ENCODE measurements at places on chromosomes 3 and 15.

GRCh38 chr15:63340353-63340752 is 41.3 kb downstream of the CA12 start:
- no peak for DNase-seq

- no peak for DNase-seq
Observed at GRCh38 chr15:70566047-70566835, 197.1 kb downstream of the UACA start.

- DNase-seq, result peak; percentile 7
Observed at GRCh38 chr3:184874709-184875644, 63.0 kb downstream of the VPS8 start.

DNA sequence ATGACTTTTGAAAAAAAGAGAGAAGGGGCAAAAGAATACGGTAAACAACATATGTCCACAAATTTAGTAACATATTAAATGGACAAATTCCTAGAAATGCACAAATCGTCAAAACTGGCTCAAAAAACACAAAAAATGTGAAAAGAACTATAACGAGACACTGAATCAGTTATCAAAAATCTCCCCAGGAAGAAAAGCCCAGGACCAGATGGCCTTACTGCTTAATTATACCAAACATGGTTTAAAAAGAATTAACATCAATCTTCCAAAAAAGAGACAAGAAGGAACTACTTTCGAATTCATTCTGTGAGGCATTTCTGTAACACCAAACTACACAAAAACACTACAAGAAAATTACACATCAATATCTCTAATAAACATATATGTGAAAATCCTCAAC is 117.4 kb downstream of the STAG1 start:
- no peak for DNase-seq

- peak; percentile 28 for DNase-seq
Observed at GRCh38 chr3:184717399-184717983, 5.6 kb upstream of the MAGEF1 start.

- DNase-seq, result no peak
Observed at GRCh38 chr3:30201715-30202114, 404.7 kb upstream of the TGFBR2 start.

DNA sequence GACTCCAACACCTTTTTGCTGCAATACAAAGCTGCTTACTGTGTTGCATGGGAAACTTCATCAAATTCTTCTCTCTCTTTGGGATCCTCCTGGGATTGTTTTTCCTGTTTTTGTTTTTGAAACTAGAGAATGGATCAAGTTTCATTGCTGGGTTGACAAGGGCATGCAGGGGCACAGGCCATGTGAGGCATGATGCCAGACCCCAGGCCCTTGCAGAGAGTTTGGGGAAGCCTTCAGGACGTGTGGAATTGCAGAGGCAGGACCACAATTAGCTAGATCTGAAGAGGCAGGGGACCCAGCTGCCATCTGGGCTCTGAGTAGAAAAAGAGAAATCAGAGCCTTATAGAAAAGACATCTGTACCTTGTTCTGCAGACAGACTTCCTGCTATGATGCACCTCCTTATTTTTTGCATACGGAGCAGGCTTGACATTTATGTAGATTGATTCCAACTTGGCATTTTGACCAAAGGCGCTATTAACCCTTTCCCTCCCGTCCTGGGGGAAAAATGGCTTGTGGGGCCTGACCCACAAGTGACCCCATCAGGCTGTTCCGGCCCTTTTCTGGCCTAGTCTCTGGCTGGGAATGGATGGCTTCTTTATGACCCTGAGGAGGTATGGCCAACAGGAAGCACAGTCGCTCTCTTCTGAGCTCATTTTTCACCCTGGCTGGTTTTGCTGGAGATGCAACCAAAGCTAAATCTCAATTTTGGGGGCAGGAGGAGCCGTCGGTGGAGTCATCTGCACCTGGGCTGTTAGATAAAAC is 44.3 kb upstream of the CHRNB4 start:
- DNase-seq, result no peak

- no peak for DNase-seq
Observed at GRCh38 chr3:53694046-53694445, 152.2 kb downstream of the CHDH start.

GRCh38 chr3:50351323-50351697 is 648 bp downstream of the CYB561D2 start:
- DNase-seq, result no peak

DNA sequence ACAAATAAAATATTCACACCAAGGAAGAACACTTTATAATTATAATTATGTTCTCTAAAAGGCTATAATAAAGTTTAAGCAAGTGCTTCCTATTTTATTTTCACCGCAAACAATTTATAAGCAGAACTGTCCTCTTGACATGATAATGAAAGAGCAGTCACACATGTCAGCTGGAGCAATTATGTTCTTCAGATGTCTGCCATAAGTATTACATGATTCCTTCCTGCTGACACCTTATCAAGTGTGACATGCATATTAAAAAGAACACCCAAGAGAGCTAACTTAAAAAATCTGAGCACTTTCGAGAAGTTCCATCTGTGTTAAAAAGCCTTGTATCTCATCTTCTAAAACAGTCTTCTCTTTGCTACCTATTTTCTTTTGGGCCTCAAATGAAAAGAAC is 249.5 kb downstream of the SQOR start:
- DNase-seq, result no peak

DNA sequence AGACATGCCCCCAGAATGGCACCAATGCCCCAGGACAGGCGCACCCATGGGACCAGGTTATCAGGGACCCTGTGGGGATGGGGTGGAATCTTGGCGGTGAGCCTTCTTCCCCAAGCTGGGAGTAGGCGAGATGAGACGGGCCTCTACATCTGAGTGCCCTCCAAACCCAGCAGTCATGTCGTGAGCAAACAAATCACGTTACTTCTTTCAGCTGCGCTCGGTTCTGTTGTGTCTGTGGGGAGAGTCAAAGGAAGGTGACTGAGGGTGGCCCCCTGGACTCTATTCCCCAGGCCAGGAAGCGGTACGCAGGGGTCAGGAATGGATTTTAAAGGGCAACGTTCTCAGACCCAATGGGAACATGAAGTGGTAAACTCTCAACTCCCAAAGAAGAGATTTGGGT is 2.8 kb downstream of the GOLGA6L2 start:
- no peak for DNase-seq

GRCh38 chr3:37087870-37088269 is 86.5 kb downstream of the LRRFIP2 start:
- DNase-seq, result no peak

DNA sequence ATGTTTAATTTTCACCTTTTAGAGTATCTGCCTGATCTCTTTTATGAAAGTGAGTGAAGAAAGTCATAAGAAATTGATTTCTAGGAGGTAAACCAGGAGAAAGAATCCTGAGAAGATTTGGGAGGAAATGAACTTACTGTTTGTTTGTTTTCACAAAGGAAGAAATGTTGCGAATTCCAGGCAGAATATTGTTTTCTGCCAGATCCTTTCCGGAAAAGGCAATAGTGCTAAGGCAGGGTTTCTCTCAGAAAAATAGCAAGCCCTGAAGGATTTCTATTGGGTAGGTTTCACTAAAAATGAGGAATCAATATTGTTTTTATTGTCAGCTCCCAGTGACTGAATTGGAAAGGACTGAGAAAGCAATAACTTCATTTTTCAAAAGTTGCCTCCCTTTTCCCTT is 85.7 kb upstream of the TGFBR2 start:
- no peak for DNase-seq

GRCh38 chr15:90593499-90594158 is 63.9 kb downstream of the CRTC3 start:
- DNase-seq, result no peak

- no peak for DNase-seq
Observed at GRCh38 chr15:35557544-35557943, 11.6 kb upstream of the DPH6 start.

- no peak for DNase-seq
Observed at GRCh38 chr15:63436341-63436740, 54.7 kb upstream of the CA12 start.

- no peak for DNase-seq
Observed at GRCh38 chr3:122458992-122459391, 43.1 kb upstream of the WDR5B start.

DNA sequence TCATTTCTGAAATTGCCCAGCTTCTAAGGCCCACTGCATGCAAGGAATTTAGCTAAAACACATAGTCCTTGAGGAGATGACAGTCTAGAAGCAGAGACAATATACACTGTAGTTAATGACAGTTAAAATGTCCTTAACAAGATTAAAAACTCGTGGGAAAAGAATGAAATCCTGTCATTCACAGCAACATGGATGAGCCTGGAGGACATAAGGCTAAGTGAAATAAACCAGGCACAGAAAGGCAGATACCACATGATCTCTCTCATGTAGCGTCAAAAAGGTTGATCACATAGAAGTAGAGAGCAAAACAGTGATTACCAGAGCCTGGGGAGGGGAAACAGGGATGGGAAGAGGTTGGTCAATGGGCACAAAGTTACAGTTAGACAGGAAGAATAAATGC is 36.3 kb upstream of the GOLGA8J start:
- no peak for DNase-seq

DNA sequence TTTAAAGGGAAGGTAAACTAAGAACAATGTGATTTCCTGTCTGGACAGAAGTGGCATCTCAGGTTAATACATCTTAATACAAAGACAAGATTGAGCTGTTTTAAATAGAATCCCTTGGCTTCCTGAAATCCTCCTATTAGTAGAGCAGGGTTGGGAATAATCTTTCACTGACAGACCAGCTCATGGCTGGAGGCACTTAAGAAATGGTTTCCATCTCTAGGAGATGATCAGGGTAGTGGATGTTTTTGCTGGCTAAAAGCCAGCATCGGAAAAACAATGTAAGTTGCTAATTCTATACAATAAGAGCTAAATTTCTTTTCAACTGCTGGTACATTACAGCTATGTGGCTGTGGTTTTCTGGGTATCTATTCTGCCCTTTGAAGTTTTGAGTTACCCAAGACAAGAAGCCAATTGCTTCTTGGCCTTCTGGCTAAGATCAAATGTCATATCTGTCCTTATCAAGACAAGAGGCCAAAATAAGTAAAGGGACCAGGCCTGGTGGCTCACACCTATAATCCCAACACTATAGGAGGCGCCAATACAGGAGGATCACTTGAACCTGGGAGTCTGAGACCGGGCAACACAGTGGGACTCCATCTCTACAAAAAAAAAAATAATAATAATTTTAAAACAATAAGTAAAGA is 49.6 kb downstream of the SHQ1 start:
- no peak for DNase-seq

GRCh38 chr3:122612696-122613095 is 35.2 kb downstream of the PARP15 start:
- DNase-seq, result no peak

GRCh38 chr15:70090436-70091296 is 7.1 kb downstream of the TLE3 start:
- DNase-seq, result no peak

DNA sequence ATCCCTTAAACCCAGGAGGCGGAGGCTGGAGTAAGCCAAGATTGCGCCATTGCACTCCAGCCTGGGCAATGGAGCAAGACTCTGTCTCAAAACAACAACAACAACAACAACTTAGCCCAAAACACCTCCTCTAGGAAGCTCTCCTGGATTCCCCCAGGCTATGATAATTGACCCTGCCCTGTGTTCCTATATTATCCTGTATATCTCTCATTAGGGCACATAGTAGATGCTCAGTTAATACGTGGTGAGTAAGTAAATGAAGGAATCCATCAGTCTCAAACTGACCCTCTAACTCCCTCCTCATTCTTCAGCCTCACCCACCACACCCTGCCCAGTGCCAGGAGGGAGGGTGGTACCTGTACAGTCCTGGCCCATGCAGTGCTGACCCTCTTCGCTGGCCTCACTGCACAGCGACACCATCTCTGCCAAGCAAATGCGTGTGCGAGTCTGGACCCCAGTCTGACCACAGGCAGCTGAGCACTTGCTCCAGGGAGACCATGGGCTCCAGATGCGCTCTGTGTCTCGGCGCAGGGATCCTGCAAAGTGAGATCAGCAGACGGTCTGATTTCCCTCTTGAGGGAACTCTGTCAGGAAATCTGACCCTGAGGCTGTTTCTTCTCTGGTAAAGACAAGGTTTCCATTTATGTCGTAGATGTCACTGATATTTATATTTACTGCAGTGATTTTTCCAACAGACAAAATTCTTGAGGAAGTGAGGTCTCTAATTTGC is 6.2 kb downstream of the CILP start:
- DNase-seq, result no peak

DNA sequence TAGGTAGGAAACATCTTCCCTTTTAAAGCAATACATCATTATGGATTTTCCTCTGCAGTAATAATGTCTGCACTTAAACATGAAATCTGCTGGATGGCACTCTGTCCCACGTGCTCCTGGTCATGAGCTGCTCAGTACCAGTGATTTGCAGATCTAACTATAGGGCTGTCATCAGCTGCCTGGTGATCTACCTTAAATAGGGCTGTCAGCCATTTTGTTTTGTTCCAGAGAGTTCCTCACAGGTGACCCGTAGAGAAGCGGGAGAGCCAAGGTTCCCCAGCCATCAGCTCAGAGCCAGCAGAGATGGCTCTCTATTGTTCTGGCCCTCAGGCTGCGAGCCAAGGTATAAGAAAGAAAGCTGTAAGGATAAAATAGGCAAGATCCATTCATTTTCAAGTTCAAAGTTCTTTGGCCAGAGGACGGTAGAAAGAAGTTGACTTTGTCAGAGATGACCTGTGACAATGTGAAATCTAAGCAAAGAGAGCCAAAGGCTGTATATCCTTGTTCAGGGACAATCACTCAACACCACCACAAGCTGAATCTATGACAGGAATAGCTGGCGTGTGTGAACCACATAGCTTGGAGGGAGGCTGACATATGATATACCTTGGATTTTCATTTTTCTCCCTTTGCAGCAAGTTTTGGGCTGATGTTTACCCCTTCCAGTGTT is 156.5 kb downstream of the RYR3 start:
- DNase-seq, result no peak

GRCh38 chr3:155991212-155991611 is 120.8 kb downstream of the GMPS start:
- DNase-seq, result no peak

- no peak for DNase-seq
Observed at GRCh38 chr3:64104006-64104405, 80.7 kb upstream of the PSMD6 start.

GRCh38 chr3:126501054-126501453 is 16.5 kb downstream of the UROC1 start:
- DNase-seq, result no peak

DNA sequence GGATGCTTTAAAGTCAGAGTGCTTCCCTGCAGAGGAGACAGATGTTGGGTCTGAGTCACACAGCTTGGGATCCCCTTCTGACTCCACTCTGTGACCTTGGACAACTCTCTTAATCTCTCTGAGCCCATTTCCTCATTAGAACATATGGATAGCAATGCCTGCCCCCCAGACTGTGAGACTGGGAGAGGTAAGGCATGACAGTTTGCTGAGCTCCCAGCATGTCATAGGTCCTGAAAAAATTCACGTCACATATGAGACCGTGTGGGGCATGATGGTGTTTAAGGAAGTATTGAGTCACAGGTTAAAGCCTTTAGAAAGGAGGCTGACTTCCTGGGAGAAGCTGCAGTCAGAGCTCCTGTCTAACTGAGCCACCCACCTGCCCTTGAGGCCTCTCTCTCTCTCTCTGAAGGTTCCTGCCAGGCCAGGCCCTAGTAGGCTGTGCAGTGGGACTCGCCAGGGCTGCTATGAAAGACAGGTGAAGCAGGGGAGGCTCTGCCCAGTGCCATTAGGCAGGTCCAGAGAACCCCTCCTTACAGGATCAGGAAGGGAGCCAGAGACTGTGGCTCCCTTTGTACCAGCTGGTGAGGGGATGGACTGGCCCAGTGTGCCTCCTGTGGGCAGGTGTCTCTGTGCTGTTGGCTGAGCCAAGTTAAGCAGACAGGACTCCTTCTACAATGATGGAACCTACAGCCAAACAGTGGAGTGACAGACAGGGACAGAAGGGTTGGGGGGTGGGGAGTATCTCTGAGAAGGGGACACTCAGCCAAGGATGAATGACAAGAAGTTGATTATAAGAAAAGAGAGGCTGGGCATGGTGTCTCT is 19.5 kb upstream of the DOCK3 start:
- no peak for DNase-seq
